ENCODE measurements at places on chromosomes 3 and 15.

DNA sequence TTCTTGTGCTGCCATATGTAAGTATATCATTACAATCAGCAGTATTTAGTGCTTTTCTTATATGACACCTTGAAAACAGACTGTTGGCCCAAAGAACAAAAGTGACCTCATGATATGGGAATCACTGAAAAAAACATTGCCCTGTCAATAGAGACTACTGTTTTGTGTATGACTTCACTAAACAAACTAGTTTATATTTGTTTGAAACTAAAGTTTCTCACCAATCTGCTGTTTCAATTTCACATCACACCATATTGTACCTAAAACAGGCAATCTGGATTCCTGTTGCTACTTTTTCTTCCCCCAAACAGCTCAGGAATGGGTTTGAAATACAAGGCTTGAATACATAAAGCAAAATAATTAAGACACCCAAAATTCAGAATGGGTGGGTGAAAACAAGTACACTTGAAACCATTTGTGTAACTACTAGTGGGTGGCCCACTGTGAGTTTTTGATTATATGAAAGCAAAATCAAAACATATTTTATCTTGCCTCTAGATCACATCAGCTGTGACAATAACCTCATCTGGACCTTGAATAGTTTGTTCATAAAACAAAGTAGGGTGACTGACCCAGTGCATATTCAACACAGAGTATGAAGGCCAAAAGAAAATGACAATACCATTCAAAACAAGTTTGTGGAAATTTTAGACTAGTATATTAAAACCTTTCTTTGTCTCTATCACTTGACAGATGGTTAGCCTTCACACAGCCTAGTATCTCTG, 5.9 kb downstream of the ZBTB20 start:
- DNase-seq = no peak

- no peak for DNase-seq
Measured at GRCh38 chr15:74651242-74651741, 35.7 kb downstream of the CLK3 start.

- DNase-seq = no peak
Measured at GRCh38 chr3:65483480-65483879, 555.2 kb downstream of the MAGI1 start.

DNA sequence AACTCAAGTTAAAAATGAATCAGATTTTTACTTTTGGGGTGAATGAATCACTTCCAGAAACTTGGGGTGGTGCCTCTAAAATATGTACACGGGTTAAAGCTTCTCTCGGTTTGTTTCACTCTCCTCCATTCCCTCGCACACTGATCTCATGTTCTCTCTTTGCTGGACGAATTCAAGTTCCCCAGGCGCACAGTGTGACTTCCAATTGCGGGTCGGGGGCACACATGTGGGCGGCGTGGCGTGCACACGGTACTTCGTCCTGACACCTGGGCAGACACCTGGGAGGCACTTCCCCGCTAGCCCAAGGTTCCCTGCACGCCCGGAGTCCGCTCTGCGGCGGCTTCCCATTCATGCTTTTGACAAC, 692 bp downstream of the SCAANT1 start:
- DNase-seq = no peak

GRCh38 chr3:126921085-126921824, 61.7 kb upstream of the PLXNA1 start:
- DNase-seq = no peak

DNA sequence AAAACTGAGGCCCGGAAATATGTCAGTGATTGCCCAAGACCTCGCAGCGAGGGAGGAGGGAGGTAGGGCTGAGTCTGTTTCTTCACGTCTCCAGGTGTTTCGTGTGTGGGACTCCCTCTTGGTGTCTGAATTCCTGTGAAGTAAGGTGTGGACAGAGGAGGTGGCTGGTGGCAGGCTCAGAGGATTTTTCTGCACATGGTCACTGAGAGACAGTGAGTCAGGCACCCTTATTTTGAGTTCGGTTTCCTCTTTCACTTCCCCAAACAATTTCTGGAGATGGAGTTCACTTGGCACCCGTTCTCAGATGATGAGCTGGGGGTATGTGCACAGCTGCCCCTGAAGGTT, 46.3 kb upstream of the VPS8 start:
- no peak for DNase-seq

GRCh38 chr3:31707286-31707685, 174.6 kb downstream of the STT3B start:
- DNase-seq = no peak

DNA sequence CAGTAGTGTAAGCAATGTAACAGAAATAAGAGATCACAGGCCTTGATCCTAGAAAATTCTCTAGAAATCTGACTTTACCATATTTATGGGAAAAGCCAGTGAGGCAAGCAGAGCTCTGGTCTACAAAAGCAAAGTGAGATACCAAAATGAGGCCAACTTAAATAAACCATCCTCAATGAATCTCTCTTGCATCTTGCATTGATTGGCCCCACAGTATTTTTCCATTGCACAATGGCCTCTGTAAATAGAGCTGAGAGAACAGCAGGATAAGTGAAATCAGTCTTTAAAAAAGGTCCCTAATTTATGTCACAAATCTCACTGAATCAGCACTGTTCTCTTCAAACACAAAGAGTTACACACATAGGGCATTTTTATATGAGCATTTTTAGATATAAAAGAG, 8.9 kb downstream of the CFAP20DC start:
- DNase-seq = no peak

DNA sequence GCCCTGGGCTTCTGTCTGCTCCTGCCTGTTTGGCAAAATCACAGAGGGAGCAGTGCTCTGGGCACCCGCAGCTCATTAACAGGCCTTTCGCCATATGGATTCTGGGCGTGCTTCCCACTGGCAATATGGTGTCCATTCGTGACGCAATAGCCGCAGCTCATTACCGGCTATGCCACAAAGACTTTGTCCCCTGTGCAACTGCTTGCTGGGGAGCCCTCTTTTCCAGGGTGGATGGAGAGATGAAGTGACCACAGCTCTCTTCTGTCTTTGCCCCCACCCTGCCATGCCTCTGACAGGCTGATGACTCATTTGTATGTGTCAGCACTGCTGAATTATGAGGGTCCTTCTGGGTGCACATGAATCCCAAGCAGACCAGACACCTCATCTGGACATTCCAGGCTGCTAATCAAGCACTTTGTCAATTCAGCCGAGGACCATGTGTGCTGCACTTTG, 214.3 kb upstream of the FEZF2 start:
- DNase-seq = no peak

Measured in stimulated activated CD8-positive, alpha-beta memory T cell treated with anti-CD3 and anti-CD28 coated beads, Interleukin-2, amount 100 ng/mL, for 1 hour (primary cell).